ENCODE measurements at places on chromosomes 16 and 17.

- no peak for DNase-seq
Measured at GRCh38 chr16:12965274-12965804, 63.9 kb downstream of the SHISA9 start.

- no peak for DNase-seq
Measured at GRCh38 chr17:73478334-73478733, 165.9 kb downstream of the SDK2 start.

GRCh38 chr17:36463916-36464764 is 22.3 kb upstream of the ZNHIT3 start:
- DNase-seq, result peak; percentile 10

- DNase-seq, result no peak
Measured at GRCh38 chr16:79648826-79649225, 48.3 kb upstream of the MAF start.

GRCh38 chr17:76688165-76688622 is 22.6 kb downstream of the MXRA7 start:
- no peak for DNase-seq
